ENCODE measurements at places on chromosomes 3 and 15. TPM values are rescaled to one million over a fixed set of nuclear protein-coding genes. Genes with fewer than 3 reads are reported as not detected.

- DNase-seq = no peak
These were observed 981.8 kb downstream of the ROBO2 start for GRCh38 chr3:78021710-78022109.

DNA sequence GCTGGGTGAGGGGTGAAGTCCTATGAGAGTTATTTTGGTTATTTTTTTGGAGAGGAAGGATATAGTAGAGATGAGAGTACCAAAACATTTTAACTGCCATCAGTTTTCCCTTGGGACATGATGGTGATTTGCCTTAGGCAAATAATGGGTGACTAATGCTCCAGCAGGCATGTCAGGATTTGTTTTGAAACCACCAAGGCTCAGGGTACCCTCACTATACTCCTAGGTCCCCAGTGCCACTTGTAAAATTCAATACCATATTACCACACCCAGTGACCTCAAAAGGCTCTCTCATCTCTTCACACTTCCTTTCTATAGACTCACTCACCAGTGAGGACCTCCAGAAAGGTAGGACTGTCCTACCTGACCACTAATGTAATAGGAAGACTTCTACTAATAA, 83.6 kb downstream of the WDR72 start:
- DNase-seq = no peak

DNA sequence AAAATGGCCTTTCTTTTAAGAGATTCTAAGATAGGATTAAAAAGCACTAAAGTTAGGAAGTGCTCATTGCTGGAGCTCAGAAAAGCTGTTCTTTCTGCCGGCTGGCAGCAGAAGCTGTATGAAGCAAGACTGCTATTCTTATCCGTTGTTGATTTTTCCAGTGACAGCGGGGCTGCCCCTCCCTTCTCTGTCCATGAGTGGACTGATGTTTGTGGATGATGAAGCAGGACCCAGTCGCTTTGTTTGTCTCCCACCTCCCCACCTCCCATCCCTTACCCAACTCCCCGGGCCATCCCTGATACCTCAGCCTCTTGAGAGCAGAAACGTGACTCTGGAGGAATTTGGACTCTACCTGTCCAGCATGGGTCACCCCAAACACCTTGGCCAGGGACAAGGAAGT, 10.3 kb upstream of the MUSTN1 start:
- DNase-seq = peak; percentile 66

DNA sequence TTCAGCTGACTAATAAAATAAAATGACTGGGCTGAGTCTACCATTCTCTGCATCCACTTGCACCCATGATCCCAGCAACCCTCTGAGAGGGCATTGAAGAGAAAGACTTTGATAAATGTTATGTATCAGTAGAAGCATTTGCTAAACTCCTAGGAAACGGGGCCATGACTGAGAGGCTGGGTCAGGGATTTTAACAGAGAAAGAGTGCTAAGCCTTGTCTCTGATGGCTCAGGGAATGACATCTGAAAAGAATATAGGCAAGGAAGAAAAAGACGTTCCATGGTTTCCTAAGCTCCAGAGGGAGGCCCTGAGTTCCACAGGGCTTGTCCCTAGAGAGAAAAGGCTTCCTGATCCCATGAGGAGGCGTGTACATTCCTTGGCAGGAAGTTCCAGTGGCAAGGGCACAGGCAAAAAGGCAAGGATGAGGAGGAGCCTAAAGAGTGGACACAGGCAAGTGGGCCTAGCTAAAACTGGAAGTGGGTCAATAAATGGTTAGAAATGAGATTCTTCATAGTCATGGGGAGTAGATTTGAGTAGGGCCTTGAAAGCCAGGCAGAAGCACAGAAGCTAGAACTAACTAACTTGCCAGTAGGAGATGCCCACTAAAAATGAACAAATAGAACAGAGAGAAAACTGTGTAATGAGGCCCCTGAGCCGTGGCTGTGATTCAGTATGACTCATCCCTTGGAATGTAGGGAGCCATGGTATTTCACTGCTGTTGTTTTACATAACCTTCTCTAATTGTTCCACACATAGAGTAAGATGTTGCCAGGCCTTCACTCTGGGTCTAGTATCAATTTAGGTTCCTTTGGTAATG, 44.9 kb upstream of the MANF start:
- DNase-seq = peak; percentile 15

Gene PPP1R14D
- not detected for total RNA-seq

Gene ROBO2
- total RNA-seq = 3.3 TPM

Gene CFAP161
- total RNA-seq = not detected

- DNase-seq = no peak
These were observed 749.7 kb upstream of the ARPP21 start for GRCh38 chr3:34889641-34890040.

DNA sequence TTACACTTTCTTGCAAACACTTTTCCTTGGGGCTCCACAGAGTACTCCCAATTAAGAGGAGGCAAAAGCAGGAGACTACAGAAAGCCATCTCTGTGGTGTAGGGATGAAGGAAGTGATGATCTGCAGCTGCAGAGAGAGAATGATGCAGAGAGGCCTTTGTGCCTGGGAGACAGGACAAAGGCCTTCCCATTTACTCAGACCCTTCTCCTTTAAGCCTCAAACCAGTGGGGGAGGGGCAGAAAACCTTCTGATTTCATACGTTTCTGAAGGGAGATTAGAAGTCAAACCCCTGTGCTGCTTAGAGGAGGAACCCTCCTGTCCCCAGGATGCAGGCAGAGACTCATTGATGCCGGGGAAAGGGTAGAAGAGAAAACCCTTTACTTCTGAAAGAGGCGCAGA, 130.8 kb downstream of the NEO1 start:
- DNase-seq = no peak

Gene TIMP4
- 48.9 TPM for total RNA-seq

DNA sequence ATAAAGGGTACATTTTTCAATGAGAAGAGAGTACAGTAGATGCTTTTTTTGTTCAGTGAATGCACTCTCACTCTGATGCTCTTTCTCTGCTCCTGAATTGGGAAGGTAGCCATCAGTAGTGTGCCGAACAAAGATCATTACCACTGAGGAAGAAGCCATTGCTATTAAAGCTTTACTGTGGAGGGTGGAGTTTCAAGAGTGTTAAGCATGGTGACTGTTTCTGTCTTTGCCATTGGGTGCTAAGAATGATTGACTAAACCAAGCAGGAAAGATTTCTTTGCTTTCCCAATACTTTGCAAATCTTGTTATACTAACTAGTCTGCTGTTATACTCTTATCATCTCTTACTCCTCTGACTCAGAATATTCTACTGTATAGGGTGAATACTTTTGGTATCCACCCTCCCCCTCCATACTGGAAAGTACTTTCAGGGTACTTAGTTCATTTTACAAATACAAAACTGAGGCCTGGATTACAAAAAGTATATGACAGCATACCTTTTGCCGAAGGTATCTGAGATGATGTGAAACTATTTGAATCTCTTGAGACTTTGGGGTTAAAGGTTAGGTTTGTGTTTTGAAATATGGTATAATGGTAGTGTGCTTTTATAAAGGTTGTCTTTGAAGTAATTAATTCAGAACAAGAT, 1.7 kb downstream of the RAB11A start:
- no peak for DNase-seq

DNA sequence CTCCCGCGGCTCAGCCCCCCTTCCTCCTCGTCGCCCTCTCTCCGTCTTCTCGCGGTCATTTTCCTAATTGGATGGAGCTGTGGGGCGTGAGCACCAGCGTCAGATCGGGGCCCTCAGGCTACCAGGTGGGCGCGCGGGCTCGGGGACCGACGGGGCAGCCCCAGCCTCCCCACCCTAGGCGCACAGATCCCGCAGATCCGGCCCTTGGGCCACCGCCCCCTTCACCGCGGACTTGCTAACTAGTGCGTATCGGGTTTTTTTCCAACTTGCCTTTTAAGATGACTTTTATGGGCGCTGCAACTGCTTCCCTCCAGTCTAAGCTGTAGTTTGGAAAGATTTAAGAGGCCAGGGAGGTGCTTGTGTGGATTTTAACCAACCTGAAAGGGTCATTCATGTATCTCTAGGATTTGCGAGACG, 1.3 kb downstream of the ZNF710 start:
- DNase-seq = no peak

Gene ATP11B
- 91.9 TPM for total RNA-seq

DNA sequence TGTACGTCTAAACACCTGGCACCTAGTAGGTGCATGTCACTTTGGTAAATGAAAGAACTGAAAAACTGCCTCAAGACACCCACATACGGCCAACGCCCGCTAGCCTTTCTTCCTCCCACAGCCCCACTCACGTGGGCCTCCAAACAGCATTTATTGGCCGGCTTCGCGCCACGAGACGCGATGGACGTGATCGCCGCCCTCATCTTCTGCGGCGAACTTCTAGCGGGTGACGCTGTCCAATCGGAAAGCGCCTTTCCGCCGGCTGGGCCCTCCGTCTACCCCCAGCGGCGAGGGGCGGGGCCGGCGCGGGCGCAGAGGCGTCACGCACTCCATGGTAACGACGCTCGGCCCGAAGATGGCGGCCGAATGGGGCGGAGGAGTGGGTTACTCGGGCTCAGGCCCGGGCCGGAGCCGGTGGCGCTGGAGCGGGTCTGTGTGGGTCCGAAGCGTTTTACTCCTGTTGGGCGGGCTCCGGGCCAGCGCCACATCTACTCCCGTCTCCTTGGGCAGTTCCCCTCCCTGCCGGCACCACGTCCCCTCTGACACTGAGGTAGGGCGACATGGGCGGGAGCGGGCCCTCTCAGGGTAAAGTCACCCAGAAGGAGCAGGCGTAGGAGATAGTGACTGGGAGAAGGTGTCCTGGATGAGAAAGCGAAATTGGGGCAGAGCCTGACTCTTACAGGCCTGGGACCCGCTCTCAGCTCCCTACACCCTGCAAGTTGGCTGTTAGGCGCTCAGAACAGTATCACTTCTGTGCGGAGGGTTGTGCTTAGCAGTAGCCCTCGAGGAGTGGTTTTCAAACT, at the start of gene LMLN:
LMLN (plus strand) TSS at position 327 of the 803 bp plus-strand sequence; CDS start at position 356, 29 bp downstream.
- peak; percentile 88 for DNase-seq

DNA sequence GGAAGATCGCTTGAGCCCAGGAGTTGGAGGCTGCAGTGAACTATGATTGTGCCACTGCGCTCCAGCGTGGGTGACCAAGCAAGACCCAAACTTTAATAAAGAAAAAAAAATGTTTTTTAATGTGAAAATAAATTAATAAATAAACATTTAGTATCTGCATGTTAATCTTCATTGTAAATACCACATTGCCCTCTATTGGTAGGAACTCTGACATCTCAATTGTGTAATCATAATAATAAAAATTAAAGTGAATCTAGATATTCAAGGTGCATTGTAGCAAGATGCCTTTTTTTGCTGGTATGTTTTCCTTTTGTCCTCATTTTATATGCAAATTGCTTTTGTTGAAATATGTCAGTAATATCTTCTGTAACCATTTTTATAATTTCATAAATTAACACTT, 95.0 kb upstream of the LIMD1 start:
- DNase-seq = no peak

Measured in tibial nerve (tissue), 4 donors.